ENCODE measurements at places on chromosomes 11 and 22.
A peak's percentile ranks its signal among the peaks of the same experiment; 100 is the strongest.

DNA sequence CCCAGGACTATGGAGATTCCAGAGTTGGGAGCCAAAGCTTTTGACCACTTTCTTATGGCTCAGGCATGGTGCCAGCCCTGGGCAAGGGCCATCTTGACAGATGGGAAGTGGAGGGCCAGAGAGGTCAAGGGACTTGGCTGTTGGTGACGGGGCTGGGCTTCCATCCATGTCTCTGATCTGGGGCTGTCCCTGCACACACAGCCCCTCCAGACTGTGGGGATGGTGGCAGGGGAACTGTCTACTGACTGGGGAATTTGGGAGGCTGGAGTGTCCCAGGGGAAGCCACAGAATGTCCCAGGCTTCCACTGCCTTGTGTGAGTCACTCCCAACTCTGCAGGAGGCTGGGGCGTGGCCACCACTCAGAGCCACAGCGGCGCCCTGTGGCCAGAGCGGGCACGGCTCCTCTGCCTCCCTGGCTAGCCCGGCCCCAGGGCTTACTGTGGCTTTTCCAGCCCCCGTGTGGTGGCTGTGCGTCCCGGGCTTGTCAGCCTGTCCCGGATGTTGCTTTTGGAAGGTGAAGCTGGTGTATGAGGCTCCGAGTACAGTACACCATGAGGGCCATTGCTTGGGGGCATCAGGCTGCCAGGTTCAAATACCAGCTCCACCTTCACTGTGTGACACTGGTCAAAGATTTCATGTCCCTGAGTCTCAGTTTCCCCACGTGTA, 19.6 kb downstream of the C22orf23 start:
- peaks cover 6% of the 10 kb centered on the region for H3K36me3 ChIP-seq
- no peak overlapping the region for H3K27ac ChIP-seq
- DNase-seq, result peak; percentile 94

DNA sequence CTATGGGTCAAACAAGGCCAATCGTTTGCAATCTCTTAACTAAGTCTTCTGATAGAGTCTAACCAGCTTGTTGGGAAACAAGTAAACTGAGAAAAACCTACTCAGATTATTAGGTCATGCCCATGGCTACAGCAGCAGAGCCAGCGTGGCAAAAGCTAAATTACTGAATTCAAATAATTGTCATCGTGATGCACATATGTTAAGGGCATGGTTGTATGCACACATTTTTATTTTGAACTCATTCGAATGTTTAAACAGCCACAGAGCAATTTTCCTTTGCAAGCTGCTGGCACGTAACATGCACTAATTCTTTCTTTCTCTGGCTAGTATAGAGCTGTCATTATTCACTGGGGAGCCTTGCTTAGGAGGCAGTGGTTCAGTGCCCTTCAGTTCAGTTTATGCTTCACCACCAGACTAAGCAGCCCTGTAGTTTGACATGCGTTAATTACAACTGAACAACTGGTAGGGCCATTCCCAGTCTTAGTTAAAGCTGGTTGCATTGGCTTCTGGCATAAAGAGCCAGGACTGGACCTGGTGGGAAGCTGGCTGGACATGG, 396.4 kb downstream of the METTL15 start:
- DNase-seq, result no peak
- H3K27ac ChIP-seq, result no peak overlapping the region
- H3K27me3 ChIP-seq, result no peaks in the 10 kb centered on the region
- no peaks in the 10 kb centered on the region for H3K4me1 ChIP-seq

DNA sequence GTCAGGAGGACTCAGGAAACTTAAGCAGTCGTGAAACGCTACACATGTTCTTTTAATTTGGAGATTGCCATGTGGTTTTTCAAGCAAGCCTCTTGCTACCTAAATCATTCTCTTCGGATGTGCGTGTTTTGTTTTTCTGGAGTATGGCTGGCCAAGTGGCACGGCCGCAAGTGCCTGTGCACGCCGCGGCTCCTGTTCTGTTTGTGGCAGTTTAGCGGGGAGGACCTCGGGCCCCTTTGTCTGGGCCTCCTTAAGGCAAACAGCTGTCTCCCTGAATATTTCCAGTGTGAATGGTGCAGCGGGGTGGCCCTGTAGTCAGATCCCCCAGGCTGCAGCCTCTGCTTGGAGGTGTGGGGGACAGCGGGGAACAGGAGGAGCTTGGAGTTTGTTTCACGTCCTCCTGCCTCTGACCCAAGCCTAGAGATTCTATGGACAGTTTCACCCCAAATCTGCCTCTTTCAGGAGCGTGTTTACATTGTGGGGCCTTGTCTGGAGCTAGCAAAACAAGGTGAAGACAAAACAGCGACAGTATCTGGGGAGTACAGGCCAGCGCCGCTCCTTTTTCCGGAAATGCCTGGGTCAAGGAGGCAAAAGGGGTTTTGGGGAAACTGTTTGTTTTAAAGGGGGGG, 1.3 kb downstream of the LRP5 start:
- peak; percentile 30 for DNase-seq
- peak overlapping the region; percentile 83 for H3K27ac ChIP-seq
- H3K4me3 ChIP-seq, result peak overlapping the region; percentile 84
- H3K4me1 ChIP-seq, result peaks cover 21% of the 10 kb centered on the region
- H3K27me3 ChIP-seq, result peaks cover 3% of the 10 kb centered on the region

GRCh38 chr11:85182441-85183387, 444.4 kb downstream of the DLG2 start:
- H3K27me3 ChIP-seq, result no peaks in the 10 kb centered on the region
- no peaks in the 10 kb centered on the region for H3K4me1 ChIP-seq
- no peak overlapping the region for H3K27ac ChIP-seq
- no peak for DNase-seq
- H3K4me3 ChIP-seq, result no peak overlapping the region

GRCh38 chr11:117538263-117539135, 210.8 kb downstream of the CEP164 start:
- no peaks in the 10 kb centered on the region for H3K4me1 ChIP-seq
- peaks cover 2% of the 10 kb centered on the region for H3K27me3 ChIP-seq
- no peak overlapping the region for H3K4me3 ChIP-seq
- H3K36me3 ChIP-seq, result no peaks in the 10 kb centered on the region
- no peak overlapping the region for H3K27ac ChIP-seq

All from activated CD4-positive, alpha-beta T cell treated with anti-CD3 and anti-CD28 coated beads for 36 hours (primary cell).